AG04450 (cell line): ENCODE measurements at places on chromosomes 1 and 21. TPM values are rescaled to one million over a fixed set of nuclear protein-coding genes. Genes with fewer than 3 reads are reported as not detected.

GRCh38 chr1:229058111-229058561 lies 212.8 kb upstream of the RAB4A start:
- no peak for DNase-seq

NCDN gene
- 16.7 and 22.6 TPM in 2 replicates for polyA plus RNA-seq

LRRC38 gene
- polyA plus RNA-seq: not detected in 2 replicates

TRIM67 gene
- polyA plus RNA-seq: not detected in 2 replicates

DNA sequence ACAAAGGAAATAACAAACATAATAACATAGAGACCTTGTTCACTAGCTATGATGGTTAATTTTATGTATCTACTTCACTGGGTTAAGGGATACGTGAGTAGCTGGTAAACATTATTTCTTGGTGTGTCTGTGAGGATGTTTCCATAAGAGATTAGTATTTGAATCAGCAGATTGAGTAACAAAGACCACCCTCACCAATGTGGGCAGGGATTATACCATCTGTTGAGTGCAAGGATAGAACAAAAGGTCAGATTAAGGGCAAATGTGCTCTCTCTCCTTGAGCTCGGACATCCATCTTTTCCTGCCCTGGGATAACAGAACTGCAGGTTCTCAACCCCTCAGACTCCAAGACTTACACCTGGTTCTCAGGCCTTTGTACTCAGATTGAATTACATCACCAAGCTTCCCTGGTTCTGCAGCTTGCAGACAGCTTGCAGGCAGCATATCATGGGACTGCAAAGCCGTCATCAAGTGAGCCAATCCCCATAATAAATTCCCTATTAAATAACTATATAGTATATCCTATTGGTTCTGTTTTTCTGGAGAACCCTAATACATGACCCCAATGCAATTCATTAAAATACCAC lies 9.2 kb downstream of the SPATA6 start:
- DNase-seq: no peak

TMPRSS3 gene
- polyA plus RNA-seq: not detected in 2 replicates

SFN gene
- polyA plus RNA-seq: 0.09 and 0.10 TPM in 2 replicates

OR6K3 gene
- polyA plus RNA-seq: not detected in 2 replicates

- no peak for DNase-seq
These were observed 7.9 kb downstream of the ACAP3 start for GRCh38 chr1:1299686-1300351.

- DNase-seq: no peak
These were observed 47.1 kb upstream of the ARHGAP29 start for GRCh38 chr1:94284476-94284875.

TEX50 gene
- not detected in 2 replicates for polyA plus RNA-seq

- no peak for DNase-seq
These were observed 1.2 kb downstream of the HSPG2 start for GRCh38 chr1:21935891-21936365.

DNA sequence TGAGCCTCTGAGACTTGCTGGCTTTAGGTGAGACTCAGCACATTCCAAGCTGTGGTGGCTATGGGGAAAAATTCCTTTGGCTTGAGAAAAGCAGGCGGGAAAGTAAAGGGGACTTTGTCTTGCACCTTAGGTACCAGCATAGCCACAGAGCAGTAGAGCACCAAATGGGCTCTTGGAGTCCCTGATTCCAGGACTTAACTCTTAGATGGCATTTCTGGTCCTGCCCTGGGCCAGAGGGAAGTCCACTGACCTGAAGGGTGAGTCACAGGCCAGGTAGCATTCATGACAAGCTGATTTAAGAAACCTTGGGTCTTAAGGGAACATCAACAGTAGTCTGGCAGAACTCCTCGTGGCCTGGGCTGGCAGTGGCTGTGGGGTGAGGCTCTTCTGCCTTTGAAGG lies 344.7 kb downstream of the DUSP10 start:
- DNase-seq: no peak

- no peak for DNase-seq
These were observed 1121.7 kb upstream of the PRMT6 start for GRCh38 chr1:105934806-105935205.

DNA sequence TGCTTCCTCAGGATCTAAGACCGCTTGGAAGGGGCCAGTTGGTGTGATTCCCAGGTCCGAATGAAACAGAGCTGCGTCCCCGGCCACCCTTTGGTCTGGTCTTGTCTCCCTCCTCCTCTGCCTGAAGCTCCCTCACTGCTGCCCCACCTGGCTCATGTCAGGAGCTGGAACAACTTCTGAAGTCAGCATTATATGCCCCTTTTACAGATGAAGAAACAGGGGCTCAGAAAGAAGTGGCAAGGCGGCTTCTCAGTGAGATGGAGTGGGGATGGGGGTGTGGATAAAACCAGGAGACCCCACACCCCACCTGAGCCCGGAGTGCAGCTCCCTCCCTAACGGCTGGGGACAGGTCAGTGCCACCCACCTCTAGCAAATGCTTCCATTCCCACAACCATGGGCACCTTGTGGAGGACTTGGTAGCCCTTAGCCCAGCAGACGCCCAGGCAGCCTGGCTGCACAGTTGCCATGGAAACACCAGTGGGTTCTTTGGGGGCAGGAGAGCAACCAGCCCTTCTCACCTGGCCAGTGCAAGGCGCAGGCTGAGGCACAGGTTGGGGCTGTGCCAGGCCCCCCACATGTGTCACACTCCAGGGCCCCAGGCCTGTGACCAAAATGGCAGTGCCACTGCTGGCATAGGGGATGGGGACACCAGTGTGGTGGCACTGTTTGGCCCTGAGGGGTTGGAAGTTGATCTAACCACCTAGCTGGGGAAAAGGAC lies 31.9 kb upstream of the ECE1 start:
- DNase-seq: no peak

HES2 gene
- polyA plus RNA-seq: not detected in 2 replicates
